ENCODE measurements at places on chromosomes 1 and 21. TPM values are rescaled to one million over a fixed set of nuclear protein-coding genes. Genes with fewer than 3 reads are reported as not detected.

Gene MATN1
- 2.9 TPM for total RNA-seq

Gene TNFRSF4
- 0.41 TPM for total RNA-seq

Gene ANXA9
- 1.1 TPM for total RNA-seq

Gene PRMT6
- total RNA-seq: 20.0 TPM

- no peak for ATAC-seq
Measured at GRCh38 chr1:236292425-236292824, 10.7 kb upstream of the ERO1B start.

DNA sequence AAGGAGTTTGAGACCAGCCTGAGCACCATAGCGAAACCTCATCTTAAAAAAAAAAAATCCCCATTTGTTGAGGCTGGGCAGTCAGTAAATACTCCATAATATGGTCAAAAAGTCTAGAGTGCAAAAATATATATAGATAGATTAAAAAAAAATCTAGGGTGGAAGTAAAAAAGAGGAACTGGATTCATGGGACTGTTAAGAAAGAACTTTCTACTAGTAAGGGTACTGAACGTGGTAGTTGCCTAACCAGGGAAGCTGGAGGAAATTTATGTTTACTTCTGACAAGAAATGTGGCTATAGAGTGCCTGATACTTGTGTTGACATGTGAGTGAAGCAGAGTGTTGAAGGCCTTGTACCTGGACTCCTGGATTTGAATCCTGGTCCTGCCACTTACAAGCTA, 265.9 kb upstream of the FAM78B start:
- no peak for ATAC-seq

GRCh38 chr1:150281758-150282557, at the start of gene CIART:
TSS of gene CIART (plus strand) at chr1:150282554. CDS start at chr1:150283268, 714 bp downstream.
- peak; percentile 96 for ATAC-seq

DNA sequence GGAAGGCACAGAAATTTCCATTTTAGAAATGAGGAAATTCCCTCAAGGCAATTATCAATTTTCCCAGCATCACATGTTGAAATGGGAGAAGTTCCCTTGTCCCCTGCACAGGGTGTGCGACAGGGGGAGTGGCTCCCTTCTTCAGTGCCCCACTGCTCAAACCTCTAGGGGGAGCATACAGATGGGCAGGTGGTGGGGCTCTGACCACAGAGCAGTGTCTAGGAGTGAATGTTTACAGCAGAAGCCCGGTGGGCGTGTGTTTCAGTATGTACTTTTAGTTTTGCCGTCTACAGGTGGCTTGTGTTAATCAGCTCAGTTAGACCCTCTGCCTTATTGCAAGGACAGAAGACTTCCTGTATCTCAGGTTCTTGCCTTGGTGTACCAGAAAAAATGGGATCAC, 493.7 kb upstream of the PLXNA2 start:
- ATAC-seq: no peak

GRCh38 chr1:177315761-177316160, 145.0 kb downstream of the BRINP2 start:
- no peak for ATAC-seq

DNA sequence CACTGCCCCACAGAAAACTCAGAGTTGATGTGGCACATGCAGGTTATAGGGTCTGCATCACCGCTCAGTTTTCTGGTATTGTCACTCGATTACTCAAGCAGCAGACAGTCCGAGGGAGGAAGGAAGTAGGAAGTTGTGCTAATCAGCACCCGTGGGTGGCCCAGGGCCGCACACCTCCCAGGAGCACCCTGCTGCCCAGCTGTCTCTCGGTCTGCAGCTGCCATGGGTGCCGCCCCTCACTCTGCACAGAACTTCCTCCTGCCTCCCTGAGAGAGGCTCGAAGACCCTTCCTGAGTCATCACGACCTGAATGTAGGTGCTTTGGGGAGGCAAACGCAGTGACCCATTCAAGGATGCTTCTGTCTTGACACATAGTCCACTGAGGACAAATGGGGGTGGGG, 4.2 kb upstream of the TFF3 start:
- no peak for ATAC-seq

All from motor neuron (in vitro differentiated cells).